ENCODE measurements at places on chromosomes 7 and 10.

GRCh38 chr10:6009961-6010360, 32.6 kb upstream of the IL15RA start:
- peak; percentile 74 for DNase-seq

- DNase-seq = peak; percentile 60
Measured at GRCh38 chr10:110209926-110210673, 2.7 kb downstream of the MXI1 start.

DNA sequence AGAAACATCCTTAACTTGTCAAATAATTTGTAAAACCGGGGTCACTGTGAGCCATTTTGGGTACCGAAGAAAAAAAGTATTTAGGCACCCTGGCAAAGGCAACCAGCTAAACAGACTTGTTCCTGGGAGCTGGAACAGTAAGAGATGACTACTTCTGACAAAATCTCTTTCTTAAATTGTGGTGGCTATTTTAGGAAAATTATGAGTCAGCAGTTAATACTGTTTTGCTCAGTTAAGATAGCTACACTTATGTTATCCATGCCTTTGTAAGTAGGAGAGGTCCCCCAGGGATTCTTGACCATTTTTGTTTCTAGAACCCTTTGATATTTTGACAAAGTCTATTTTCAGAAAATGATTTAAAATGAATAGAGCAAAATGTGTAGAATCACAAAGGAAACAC, 68.7 kb downstream of the TAX1BP1 start:
- DNase-seq = peak; percentile 62

GRCh38 chr7:118731854-118732253, 507.4 kb downstream of the ANKRD7 start:
- DNase-seq = no peak

DNA sequence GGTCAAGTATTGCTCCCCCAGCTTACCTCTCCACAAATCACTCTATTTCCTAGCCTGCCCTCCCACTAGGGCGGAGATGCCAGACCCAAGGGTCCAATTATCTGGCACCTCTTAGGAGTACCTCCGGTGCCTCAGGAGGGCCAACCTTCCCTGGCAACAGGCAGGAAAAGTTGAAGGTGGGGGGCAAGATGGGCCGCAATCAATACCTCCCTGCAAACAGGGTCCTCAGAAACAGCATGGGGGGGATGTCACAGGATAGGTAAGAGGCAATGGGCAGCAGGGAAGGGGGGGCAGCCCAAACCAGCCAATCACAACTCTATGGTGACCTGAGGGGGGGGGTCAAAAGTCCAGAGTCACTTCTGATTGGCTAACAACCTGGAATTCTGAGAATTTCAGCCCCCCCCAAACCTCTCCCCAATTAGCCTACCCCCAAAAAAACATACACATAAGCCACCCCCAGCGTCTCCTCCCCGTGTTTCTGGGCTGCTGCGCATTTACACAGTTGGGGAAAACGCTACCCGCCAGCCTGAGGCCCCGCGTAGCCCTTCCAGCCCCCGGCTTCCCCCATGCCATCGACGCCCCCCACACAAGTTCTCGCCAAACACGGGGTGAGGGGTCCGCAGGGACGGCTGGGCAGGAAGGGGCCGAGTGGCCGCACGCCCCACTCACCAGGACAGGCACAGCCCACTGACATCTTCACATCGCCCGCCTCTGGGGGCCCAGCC, 589 bp downstream of the LDB1 start:
- DNase-seq = peak; percentile 88

DNA sequence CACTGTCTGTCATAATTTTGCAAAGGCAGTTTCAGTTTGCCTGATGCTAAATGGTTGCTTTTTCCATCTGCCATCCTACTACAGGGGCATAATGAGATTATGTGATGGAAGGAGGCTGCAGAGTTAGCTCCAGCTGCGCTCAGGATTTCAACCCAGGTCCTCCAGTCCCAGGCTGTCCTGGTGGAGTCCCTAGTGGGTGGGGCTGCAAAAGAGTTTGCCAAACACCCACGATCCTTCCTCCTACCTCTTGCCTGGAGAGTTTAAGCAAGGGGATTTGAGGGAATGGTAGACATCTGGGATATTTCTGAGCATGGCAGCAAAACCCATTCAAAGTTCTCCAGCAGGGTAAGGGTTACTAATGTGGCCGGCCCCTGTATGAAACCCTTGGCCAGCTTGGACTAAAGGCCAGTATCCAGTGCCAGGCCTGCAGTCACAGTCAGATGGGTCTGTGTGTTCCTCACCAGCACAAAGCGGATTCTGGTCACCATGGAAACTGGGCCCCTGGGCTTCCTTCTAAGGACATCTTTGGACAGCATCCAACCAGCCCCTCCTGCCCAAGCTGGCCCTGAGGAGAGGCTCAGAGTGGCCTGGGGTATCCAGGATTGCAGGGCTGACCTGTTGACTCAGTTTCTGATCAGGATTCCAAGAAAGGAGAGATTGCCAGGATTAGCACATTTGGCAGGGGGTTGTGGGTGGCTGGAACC, 42.7 kb upstream of the CHST3 start:
- no peak for DNase-seq

GRCh38 chr7:78476851-78477405, 678.4 kb downstream of the PHTF2 start:
- DNase-seq = no peak

GRCh38 chr10:16953270-16953669, 136.0 kb upstream of the RSU1 start:
- no peak for DNase-seq

- DNase-seq = no peak
Measured at GRCh38 chr7:100142461-100142860, 6.3 kb upstream of the LAMTOR4 start.
